NK-92 treated with Interleukin-12 subunit alpha and Interleukin-12 subunit beta, amount 100 ng/mL, for 24 hours (cell line): ENCODE measurements at places on chromosomes 13 and 19.
A peak's percentile ranks its signal among the peaks of the same experiment; 100 is the strongest.

GRCh38 chr13:21149568-21149967 is 26.8 kb downstream of the SKA3 start:
- no peak for DNase-seq

- no peak for DNase-seq
Observed at GRCh38 chr13:75364131-75364713, 117.7 kb downstream of the TBC1D4 start.

DNA sequence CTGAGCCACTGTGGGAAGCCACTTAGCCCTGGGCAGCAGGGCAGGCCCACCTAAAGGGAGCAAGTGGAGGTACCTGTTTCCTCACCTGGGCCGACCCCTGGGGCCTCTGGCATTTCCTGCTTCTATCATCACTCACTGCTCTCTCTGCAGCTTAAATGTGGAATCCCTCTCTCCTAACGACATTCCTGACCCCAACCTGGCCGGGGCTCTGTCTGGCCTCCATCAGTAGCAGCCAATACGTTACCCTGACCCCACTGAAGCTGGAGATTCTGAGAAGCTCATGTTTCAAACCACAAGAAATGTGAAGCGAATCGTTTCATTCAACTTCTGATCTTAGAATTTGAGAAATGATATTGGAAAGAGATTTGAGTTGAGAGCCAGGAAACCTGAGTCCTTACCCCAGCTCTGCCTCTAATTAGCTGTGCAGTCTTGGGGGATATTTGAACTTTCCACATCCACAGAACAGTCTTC is 39.9 kb downstream of the DOCK9 start:
- DNase-seq: no peak

DNA sequence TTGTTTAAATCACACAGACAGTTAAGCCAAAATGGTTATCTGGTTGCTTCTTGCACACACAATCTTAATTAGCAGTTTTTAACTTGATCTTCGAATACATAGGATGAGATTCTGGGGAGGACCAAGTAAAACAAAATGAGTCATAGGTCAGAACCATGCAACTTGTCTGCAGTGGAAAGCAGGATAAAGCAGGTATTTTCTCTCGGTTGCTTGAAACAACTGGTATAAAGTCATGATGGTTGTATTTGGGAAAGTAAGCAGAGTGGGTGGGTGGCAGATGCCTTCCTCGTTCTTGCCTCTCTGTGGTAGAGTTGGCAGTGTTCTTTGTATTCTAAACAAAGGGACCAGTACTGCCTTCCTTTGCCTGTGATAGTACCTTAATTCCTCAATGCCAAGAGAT is 167.0 kb downstream of the COG6 start:
- DNase-seq: no peak

GRCh38 chr13:103157016-103157415 is 90.8 kb upstream of the SLC10A2 start:
- no peak for DNase-seq

DNA sequence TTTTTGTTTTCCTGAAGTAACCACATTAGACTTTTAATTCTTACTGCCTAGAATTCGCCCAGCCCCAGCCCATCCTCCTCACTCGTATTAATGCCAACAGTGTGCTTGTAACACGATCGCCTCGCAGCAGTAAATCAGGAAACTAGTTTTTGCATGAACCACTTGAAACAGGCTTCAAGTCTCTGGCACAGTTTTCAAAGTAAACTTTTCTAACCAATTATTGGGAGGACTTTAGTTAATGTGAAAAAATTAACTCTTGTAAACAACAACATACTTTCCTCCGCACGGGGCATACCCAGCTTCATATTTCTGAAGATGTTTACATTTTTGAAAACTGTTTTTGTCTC is 39.2 kb downstream of the TNFRSF19 start:
- no peak for DNase-seq

DNA sequence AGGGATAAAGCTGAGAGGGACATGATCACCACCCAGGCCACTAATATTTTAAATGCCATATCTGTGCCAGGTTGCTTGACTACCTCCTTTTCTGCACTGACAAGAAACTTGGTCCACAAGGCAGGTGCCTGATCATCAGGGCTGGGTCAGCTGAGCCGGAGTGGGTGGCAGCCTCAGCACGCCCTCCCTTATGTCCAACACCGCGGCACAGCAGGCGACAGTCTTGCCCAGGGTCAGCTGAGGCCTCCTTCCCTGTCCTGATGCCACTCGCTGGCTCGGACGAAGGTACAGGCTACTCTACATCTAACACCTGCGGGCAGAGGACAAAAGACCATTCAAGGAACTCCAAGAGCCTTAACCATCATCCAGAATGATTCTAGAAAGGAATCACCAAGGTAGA is 16.9 kb downstream of the ZC3H4 start:
- DNase-seq: no peak

DNA sequence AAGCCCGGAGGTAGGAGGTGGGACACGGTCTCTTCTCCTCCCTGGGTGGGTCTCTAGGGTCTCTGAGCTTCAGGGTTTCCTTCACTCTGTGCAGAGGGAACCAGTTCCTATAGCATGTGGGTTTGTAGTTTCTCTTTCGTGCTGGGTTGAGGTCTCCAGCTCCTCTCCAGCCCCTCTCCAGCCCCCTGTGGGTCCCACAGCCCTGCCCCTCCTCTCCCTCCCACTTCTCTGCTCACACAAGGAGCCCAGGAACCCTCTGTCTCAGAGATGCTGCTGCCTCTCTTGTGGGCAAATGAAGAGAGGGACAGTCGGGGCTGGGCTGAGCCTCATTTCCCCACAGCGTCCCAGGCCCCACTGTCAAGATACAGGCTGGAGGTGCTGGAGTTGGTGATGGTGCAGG is 1.4 kb downstream of the SIGLEC7 start:
- DNase-seq: no peak

DNA sequence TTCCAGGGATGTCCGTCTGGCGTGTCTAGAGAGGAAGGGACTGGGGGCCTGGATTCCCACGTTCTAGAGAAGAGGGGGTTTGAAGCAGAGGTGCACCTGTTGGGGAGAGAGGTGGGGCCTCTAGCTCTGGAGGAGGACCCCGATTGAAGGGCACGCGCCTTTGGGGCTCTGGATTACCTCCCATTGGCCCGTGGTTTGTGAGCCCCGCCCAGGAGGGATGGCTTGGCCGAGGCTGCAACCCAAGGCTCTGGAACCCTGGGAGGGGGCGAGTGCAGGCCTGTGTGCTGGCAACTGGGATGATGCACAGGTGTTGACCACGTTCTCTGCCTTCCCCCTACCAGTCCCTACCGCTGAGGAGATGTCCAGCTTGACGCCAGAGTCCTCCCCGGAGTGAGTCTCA is 20.2 kb downstream of the TMEM150B start:
- no peak for DNase-seq

- no peak for DNase-seq
Observed at GRCh38 chr13:73299787-73300186, 241.0 kb downstream of the KLF5 start.

- peak; percentile 63 for DNase-seq
Observed at GRCh38 chr13:91346850-91347201, 661 bp upstream of the MIR17HG start.

DNA sequence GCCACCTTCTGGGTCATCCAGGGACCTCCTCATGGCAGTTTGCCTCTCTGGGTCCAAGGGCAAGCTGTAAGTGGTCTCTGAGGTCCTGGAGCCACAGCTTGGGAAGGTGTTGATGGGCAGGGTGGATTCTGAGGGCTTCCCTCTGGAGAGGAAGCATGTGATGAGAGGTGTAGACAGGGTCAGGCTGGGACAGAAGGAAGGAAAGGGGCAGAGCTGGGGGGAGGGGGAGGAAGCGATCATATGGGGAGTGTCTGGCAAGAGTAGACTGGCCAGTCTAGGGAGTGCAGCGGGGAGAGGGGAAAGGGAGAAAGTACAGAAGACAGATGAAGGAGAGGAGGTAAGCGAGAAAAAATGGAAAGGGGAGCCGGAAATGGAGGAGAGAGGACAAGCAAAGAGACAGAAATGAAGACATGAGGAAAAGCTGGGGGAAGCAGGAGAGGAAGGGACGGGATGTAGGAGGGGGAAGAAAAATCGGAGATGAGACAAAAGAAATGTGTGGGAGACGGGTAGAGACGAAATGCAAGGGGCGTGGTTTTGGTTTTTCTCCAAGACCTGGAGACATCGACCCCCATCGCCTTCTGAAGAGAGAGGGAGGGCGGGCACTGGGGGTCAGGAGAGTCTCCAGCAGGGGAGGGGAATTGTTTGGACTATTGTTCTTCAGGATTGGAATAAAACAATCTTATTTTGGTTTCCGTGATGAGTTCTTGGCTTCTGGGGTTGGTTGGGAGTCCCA is 26.6 kb downstream of the ZSWIM9 start:
- no peak for DNase-seq
